EH (cell line): ENCODE measurements at places on chromosomes 5 and 9.

DNA sequence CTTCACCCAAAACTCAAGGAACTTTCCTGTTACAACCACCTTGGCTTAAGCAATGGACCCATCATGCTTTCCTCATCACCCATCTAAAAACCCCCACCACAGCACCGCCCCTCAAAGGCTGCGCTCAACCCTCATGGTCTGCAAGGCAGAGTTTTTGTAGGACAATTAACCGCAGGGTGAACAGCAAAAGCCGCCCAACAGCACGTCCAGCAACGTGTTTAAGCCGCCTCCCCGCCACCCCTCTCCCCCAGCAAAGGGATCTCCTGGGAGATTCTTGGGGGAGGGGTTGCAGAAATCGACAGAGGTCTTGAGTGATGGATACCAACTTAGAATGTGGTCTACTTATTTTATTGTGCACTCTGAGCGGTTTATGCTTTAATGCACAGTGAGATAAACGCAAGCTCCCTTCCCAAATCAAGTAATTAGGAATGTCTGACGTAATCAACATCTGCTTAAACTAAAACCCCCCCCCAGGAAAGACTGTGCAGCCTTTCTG is 1.9 kb downstream of the ROR2 start:
- DNase-seq: no peak

GRCh38 chr9:33232815-33233214 is 7.2 kb upstream of the SPINK4 start:
- DNase-seq: no peak

DNA sequence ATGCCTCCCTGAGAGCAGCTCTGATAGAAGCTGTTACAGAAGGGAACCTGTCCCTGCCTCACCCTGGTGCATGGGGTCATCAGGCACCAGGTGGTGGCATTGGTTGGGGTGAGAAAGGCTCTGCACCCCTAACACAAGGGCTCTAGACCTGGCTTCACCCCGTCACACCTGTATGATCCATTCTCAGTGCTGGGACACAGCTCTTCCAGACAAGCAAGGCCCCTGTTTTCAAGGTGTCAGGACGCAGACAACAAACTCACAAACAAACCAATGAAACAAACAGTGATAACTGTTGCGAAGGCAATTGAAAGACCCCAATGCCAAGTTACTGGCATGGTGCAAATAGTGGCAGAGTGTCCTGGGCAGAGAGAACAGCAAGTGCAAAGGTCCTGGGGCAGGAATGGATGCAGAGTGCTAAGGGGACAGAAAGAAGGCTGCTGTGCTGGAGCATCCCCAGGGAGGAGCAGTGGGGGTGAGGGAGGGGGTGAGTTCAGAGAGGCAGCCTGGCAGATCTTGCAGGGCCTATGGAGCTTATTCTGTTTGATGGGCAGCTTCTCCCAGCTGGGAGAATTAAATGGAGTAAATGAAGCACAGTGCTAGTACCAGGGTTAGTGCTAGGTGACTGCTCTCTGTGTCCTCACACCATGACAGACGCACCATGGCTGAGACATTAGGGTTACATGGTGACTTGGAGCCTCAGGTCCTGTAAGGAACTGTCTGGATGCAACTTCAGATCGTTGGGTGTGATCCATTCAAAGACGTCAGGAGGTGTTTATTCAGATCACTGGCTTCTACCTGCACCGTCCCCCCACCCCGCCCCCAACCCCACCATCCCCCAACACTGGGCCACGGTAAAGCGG is 67.9 kb upstream of the UNC5A start:
- no peak for DNase-seq

- no peak for DNase-seq
Measured at GRCh38 chr9:80086386-80086785, 514.6 kb downstream of the TLE4 start.

GRCh38 chr5:133469846-133470245 is 142.5 kb downstream of the FSTL4 start:
- no peak for DNase-seq

DNA sequence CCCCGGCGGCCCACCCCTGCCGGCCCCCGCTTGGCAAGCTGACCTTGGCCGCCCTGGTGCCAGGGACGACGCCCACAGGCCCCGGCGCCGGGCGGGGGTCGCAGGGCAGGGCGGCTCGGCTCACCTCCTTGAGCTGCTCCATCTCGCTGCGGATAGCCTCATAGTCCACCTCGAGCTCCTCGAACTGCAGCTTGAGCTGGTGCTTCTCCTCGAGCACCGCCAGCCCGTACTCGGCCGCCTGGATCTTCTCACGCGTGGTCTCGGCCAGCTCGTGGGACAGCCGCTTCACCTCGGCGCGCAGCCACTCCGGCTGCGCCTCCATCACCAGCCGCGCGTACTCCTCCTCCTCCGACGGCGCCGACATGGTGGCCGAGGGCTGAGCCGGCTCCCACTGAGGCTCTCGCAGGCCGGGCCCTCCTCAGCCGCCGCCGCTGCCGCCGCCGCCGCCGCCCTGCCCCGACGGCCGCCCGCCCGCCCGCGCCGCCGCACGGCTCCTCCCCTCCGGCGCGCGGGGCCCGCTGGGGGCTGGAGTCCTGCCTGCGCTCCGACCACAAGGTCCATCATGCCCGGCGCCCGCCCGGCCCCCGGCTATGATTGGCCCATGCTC is at the start of gene BICD2:
BICD2 (minus strand) TSS at position 453 of the 607 bp plus-strand sequence; CDS start at position 364, 89 bp downstream.
- no peak for DNase-seq

DNA sequence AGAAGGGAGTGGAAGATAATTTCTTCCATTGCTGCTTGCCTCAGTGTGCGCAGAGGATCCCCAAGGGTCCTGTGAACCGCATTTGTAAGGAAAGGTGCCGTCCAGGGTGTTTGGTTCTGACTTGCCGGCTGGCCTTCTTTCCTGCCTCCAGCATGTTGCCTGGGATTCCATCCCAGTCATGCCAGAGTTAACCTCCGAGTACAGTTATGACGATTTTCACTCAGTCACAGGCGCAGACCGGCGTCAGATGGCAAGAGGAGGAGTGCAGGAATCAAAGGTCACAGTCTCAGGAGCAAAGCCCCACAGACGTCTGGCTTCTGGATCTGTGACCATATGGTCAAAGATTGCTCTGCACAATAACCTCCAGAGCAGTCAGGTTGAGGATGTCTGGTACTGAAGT is 5.9 kb upstream of the GADD45G start:
- DNase-seq: no peak

GRCh38 chr5:75049456-75050351 is 2.7 kb downstream of the GCNT4 start:
- DNase-seq: peak; percentile 71

DNA sequence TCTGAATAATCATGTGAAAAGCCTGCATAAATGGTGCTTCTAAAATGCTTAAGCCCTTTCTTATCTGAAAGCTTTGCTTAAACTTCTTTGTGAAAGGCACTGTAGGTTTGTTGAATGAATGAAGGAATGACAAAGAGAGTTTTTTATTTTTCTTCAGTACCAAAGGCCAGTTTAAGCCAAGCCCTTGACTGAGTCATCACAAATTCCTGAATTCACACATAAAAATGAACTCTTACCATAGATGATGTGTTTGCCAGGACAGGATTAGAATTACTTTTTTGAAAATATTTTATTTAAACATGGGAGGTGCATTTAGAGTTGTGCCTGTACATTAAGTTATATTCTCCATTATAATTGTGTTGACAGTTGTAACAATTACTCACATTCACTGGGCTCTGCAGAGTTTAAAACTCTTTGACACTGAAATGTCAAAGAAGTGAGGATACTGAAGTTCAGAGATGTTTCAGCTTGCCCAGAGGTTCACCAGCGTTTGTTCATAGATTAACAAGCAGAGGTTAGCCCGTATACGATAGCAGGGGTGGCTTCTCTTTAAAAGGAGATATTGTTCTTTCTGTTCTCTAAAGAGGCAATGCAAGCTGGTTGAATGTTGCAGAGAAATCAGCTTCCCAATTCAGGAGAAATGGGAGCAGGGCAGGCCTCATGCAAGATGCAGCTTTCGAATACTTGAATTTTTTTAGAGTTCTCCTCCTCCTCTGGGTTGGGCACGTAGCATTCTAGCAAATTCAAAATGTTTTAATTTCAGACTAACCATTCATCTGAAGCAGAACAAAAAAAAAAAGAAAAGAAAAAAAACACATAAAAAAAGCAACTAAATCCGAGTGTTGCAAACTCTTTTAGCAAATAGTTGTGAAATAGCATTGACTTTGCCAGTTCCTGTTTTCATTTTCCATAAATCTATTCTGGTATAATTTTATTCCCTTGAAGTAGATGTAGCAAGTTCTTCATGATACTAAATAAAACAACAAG is 358.7 kb upstream of the KLF4 start:
- DNase-seq: peak; percentile 41
